Astrocyte of the cerebellum (primary cell): ENCODE measurements at places on chromosomes 12 and 14.

DNA sequence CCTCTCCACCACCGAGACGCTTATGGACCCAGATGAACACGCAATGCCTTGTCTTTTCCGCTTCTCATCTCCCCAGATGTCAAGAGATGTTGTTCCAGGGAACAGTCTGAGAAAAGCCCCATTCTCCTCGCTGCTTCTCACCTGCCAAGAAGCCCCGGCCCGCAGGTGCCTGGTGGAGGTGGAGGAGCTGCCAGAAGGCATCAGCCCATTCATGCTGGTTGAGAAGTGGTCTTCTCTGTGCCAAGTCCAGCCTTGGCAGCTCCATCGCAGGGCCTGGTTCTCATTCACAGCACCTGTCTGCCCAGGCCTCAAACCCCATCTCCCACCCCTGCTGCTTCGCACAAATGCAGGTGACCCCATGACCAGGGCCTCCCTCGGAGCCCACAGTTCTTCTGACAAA lies 42.3 kb upstream of the TMEM263 start:
- no peak for DNase-seq

GRCh38 chr14:94648801-94649200 lies 36.6 kb downstream of the SERPINA3 start:
- DNase-seq = no peak

DNA sequence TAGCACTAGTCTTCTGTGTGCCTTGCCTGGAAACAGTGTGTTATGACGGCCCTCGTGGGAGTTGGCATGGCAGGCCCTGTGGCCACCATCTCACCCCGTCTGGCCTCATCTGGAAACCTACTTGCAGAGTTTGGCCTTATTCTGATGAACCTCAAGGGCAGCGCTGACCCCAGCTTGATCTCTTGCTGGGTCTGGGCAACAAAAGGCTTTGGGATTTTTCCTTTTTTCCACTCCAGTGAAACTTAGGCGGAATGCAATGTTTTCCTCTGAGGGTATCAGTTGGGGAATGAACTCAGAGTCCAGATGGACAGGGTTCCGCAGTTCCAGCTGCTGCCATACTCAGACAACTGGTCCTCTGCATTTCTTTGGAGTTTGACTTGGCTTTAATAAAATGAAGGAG lies 15.9 kb downstream of the CACNA1C start:
- DNase-seq = no peak

DNA sequence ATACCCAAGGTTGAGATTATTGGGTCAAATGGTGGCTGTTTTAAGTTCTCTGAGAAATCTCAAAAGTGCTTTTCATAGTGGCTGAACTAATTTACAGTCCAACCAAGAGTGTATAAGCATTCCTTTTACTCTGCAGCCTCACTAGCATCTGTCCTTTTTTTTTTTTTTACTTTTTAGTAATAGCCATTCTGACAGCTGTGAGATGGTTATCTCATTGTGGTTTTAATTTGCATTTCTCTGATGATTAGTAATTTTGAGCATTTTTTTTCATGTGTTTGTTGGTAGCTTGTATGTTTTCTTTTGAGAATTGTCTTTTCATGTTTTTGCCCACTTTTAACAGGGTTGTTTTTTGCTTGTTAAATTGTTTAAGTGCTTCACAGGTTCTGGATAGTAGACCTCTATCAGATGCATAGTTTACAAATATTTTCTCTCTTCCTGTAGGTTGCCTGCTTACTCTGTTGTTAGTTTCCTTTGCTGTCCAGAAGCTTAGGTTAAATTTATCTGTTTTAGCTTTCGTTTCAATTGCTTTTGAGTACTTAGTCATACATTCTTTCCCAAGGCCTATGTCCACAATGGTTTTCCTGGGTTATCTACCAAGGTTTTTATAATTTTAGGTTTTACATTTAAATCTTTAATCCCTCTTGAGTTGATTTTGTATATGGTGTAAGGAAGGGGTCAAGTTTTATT lies 881.3 kb upstream of the SEL1L start:
- no peak for DNase-seq

DNA sequence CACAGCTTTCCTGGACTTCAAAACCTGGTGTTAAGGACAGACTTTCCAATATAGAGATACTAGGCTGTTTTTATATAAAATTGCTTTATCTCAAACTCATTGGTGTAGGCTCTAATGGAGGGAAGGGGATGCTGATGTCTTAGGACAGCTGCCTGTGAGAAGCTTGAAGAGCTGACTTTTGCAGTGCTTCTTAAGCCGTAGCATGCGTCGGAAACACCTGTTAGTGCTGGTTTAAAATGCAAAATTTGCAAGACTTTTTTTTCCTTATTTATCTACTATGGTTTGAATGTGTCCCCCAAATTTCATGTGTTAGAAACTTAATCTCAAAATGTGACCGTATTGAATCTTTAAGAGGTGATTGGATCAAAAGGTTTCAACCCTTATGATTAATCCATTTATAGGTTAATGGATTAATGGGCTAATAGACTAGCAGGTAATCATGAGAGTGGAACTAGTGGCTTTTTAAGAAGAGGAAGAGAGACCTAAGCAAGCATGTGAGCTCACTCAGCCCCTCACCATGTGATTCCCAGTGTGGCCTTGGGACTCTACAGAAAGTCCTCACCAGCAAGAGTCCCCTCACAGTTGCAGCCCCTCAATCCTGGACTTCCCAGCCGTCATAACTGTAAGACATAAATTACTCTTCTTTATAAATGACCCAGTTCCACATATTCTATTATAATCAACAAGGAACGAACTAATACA lies 60.9 kb upstream of the FUT8 start:
- no peak for DNase-seq

GRCh38 chr12:3325736-3326135 lies 165.3 kb upstream of the PRMT8 start:
- no peak for DNase-seq

GRCh38 chr14:53501361-53502211 lies 348.5 kb upstream of the DDHD1 start:
- DNase-seq = no peak

DNA sequence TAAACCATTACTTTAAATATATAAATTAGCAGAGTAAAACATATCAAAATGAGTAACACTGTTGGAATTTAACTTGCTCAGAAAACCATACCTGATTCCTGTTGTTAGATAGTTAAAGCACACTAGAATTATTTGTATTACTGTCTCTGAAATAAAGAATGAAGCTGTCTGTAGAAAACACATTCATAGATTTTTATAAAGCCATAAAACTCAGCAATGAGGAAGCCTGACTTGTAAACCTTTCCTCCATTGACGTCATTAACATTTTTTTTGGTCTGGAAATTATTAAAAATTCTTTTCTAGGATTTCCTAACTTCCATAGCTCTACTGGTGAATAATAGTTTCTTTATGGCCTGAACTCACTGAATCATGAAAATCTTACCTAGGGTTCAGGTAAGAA lies 147.6 kb downstream of the BRMS1L start:
- DNase-seq = no peak
